Inflammatory macrophage treated with lipopolysaccharide for 1 hour (primary cell): ENCODE measurements at places on chromosomes 6 and 20.
A peak's percentile ranks its signal among the peaks of the same experiment; 100 is the strongest.

DNA sequence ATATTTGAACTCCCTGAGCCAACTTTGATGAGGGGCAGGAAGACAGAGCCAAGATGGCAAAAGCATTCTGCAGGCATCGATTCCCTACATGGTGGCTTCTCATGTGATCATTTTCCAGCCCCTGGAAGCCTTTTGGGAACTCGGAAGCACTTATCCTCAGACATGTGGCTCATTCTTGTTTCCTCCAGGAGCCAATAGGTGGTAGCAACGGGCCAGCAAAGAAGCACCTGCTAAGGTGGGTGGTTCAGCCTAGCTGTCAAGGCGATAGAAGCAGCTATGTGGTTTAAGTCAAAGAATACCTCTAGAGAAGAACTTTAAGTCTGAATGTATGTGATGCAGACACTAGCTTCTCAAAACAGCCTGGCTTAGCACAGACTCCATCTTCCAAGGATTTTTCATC lies 64.9 kb upstream of the PAX1 start:
- no peak for DNase-seq

GRCh38 chr6:96898241-96898851 lies 655 bp upstream of the NDUFAF4 start:
- DNase-seq, result peak; percentile 19

GRCh38 chr6:89079511-89080234 lies 878 bp upstream of the PNRC1 start:
- DNase-seq, result peak; percentile 82

DNA sequence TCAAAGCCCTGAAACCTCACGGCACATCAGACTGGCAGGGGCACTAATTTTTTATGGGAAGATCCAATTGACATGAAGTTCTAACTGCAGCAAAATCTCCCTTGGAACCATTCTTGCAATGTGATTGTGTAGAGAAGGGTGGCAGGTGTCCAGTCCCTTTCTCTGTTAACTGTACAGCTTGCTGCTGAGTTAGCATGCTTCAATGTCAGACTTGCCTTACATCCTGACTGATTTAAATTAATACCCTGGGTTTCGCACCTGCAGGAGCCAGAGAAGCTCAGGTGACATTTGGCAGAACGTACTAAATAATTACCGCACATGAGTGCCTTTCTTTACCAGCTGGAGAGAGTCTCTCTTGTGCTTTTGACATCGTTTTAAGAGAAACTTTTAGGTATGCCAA lies 123.0 kb downstream of the DOK5 start:
- DNase-seq, result no peak

- DNase-seq, result no peak
Measured at GRCh38 chr6:147001621-147002020, 202.6 kb upstream of the STXBP5 start.

DNA sequence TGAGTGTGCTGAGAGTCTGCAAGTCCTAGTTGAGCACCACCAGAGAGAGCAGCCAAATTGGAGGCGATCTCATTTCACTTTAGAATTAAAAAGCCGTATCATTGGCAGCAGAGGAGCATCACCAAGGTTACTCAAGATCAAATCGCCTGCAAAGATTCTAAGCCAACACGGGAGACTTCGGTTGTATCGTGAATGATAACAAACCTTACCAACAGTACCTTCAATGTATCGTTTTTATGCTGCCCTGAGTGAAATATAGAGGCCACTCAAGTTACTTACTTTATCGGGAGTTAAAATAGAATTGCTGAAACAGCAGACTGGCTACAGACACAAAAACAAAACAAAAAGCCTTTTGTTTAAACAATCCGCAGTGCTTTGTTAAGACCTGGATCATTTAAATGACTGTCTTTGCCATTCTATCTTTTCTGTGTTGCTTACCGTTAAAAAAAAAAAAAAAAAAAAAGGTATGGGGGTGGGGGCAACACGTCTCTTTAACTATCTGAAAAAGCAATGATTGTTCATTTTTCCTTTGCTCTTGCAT lies 14.2 kb downstream of the NHSL1 start:
- DNase-seq, result no peak

DNA sequence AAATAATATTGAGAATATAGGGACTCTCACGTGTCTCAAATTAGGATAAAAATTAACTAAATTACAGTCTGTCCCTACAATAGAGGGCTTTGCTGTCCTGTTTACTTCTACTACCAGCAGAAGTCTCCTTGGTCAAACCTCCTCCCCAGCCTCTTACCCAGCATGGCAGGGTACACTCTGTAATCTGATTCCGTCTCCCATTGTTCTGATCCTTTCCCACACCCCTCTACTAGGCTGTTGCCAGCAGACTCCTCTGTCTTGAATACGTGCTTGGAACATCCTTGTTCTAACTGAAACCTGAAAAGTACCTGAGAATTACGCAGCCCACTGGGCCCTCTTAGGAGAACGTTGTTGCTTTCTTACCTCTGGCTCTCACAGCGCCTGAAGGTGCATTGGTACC lies 112.2 kb upstream of the PREP start:
- no peak for DNase-seq
